ENCODE measurements at places on chromosomes 16 and 17.

GRCh38 chr16:67086822-67087221, 22.9 kb upstream of the PHAF1 start:
- DNase-seq = no peak

DNA sequence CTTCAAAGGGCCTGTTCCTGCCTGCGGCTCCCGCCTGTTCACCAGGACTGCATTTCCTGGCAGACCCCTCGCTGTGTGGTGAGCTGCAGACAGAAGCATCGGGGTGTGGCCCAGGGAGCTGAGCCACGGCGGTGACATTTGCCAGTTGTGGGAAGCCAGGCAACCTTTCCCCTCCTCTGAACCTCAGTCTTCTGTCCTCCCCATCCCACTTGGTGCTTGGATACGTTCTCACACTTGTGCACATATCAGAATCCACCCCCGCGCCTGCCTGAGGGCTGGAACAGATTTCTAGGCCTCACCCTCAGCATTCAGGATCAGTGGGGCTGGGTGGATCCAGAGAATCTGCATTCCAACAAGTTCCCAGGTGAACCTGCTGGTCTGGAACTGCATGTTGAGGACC, 63.5 kb downstream of the CRISPLD2 start:
- DNase-seq = no peak

DNA sequence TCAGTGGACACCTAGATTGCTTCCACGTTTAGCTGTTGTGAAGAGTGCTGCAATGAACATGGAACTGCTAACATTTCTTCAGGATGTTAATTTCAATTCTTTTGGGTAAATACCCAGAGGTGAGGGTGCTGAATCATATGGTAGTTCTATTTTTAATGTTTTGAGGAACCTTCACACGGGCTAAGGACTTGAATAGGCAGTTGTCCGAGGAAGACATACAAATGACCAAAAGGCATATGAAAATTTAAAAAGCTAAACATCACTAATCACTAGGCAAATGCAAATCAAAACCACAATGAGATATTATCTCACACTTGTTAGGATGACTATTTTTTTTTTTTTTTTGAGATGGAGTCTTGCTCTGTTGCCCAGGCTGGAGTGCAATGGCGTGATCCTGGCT, 173.3 kb downstream of the PRKCB start:
- DNase-seq = no peak

- DNase-seq = no peak
Measured at GRCh38 chr17:2271985-2272702, 31.4 kb downstream of the SMG6 start.

DNA sequence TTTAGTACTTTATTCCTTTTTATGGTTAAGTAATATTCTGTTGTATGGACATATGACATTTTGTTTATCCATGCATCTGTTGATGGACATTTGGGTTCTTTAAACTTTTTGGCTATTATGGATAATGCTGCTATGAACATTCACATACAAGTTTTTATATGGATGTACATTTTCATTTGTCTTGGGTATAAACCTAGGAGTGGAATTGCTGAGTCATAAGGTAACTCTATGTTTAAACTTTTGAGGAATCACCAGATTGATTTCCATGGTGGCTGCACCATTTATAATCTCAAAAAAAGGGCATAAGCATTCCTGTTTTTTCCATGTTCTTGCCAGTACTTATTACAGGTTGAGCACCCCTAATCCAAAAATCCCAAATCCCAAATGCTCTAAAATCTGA, 90.3 kb upstream of the CRHR1 start:
- no peak for DNase-seq
